Naive thymus-derived CD8-positive, alpha-beta T cell (primary cell): ENCODE measurements at places on chromosomes 1 and 21.

- DNase-seq, result no peak
These were observed 43.7 kb downstream of the RHOU start for GRCh38 chr1:228778961-228779360.

DNA sequence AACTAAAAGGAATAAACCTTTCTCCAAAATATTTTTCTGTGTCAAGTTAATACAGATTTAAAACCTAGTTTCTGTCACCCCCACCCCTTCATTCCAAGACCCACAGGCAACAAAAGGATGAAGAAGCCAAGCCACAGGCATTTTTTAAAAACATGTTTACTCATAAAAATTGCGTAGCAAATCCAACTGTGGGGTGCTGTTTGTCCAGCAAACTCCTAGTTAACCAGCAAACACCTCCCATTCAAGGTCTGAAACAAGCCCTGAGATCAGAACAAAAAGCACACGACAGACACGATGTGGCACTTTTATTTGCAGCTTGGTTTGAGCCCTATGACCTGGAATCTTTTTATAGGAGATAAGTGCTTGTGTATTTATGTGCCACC is 149.9 kb upstream of the CAMK1G start:
- DNase-seq, result no peak

- DNase-seq, result no peak
These were observed 234.5 kb upstream of the HOOK1 start for GRCh38 chr1:59580257-59580656.

DNA sequence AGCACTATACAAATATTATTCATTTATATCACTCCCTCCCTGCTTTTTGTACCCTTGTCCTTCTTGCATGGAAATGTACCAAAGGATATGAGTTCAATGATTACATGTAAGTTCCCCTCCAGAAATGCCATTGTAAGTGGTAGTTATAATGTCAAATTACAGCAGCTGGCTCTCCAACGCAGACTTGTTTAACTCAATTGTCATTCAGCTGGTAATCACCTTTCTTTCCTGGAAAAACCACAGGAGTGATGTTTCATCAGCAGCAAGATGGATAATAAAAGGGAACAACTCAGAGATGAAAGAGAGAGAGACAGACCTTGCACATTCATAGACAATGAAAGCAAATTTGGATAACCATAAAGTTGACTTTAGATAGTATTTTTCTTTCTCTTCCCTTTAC is 578.6 kb upstream of the PBX1 start:
- DNase-seq, result no peak

- DNase-seq, result no peak
These were observed 156.4 kb downstream of the PTPRU start for GRCh38 chr1:29392486-29393450.

DNA sequence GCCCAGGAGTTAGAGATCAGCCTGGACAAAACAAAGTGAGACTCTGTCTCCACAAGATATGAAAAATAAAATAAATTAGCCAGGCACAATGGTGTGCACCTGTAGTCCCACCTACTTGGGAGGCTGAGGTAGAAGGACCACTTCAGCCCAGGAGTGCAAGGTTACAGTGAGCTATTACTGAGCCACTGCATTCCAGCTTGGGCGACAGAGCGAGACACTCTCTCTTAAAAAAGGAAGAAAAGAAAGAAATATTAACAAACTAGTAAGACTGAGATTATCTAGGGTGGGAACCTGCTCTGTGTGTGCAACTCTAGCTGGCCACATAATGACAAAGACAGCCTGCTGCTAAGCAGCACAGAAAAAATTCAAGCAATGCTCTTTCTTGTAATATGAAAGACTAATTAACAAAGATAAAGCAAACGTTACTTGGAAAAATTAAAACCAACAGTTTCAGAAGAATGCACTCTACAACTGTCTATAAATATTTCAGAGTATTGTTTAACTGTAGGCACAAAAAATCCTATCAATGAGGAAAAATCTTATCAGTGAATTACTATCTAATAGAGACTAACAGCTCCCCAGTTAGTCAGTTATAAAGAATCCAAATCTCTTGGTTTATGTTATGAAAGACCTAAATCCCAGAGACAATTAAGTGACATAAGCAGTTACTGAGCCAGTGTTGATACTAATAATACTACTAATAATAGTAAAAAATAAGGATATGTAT is 74.5 kb downstream of the ENAH start:
- DNase-seq, result no peak

DNA sequence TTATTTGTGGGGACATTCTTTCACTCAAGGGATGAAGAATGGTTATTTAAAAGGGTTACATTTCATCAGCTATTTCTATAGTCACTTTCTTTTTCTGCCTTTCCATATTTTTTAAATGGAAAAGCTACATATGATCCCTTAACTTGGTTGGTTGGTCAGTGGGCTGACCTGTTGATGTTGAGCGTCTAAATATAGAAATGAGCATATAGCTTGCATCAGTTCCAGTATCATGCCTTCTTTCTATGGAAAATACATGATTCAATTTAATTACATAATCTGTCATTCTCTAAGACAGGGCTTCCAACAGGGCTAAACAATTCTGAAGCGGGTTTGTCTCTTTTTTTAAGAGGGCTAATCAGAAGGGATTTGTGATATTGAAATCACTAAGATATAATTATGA is 40.6 kb downstream of the TYW3 start:
- DNase-seq, result no peak

DNA sequence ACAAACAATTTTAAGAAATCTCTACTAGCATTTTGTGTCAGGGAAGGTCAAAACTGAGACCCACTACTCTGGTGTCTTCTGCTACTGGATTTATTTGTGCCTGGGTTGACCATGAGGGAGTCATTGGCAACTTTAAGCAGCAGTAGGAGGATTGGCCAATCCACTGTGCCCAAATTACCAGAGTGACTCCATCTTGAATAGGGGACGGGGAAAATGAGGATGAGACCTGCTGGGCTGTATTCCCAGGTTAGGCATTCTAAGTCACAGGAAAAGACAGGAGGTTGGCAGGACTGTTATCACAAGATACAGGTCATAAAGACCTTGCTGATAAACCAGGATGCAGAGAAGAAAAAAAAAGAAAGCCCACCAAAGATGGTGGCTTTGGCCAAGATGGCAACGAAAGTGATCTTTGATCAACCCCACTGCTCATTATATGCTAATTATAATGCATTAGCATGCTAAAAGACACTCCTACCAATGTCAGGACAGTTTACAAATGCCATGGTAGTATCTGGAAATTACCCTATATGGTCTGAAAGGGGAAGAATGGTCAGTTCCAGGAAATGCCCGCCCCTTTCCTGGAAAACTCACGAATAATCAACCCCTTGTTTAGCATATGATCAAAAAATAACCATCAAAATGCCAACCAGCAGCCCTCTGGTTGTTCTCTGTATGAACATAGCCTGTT is 200.9 kb downstream of the LTN1 start:
- DNase-seq, result no peak

- no peak for DNase-seq
These were observed 166.8 kb upstream of the KCNJ6 start for GRCh38 chr21:38082936-38083485.

DNA sequence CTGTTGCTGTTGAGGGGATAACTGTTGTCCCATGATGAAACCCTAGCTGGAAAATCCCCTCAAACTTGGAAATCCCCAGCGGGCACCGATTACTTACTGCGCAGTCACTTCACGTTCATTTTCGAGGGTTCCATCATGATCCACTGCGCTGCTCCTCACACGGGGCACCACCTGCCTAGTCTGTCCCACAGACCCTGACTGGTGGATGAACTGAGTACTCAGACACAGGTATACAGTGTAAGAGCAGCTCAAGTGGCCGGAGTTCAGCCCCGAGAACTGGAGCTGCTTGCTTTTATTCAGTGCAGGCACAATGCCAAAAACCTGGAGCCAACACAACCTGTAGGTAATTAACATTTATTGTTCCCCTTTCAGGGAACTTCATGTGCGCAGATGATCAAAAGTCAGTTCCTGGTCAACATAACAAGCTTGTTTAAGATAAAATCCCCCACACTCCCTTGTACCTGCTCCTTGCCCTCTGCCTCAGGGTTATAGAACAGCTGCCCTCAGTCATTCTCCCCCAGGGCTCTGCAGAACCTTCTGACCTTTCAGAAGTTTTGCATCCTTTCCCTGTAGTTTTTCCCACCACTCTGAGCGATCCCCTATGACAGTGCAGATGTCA is 46.5 kb upstream of the PRELP start:
- no peak for DNase-seq

- DNase-seq, result peak; percentile 66
These were observed 34.7 kb downstream of the TOMM20 start for GRCh38 chr1:235093696-235094592.

DNA sequence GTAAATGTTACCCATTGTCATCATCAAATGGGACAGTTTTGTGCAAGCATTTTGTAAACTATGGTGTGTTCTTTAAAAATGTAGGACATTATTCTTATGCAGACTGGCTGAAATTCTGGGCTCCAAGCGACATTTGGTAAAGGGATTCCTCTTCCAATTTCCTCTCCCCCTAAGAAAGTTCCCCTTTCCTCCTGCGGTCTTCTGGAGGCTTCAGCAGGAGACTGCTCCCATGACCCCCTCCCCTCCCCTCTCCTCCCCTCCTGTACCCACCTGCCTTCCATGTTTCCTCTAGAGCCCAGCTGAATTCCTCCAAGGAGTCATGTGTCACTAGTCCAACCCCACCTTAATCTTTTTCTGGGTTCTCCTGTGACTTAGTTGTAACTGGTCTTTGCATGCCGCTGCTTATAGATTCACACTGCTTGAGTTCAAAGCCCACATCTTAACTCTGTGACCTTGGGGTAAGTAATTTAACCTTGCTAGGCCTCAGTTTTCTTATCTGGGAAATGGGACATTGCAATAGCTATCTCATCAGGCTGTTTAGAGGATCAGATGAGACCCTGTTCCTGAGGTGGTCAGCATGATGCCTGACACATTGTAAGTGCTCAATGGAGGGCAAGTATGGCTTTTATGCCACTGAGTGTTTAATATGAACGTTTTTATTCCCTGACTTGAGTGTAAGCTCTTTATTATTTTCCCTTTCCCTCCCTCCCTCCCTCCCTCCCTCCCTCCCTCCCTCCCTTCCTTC is 69.9 kb upstream of the WDR26 start:
- no peak for DNase-seq
